ENCODE measurements at places on chromosomes 4 and X. TPM values are rescaled to one million over a fixed set of nuclear protein-coding genes. Genes with fewer than 3 reads are reported as not detected.

GRCh38 chrX:68686097-68686977, 38.9 kb downstream of the STARD8 start:
- no peak for DNase-seq

The MAML3 gene
- 7.0 TPM for total RNA-seq

The RGN gene
- total RNA-seq: 5.8 TPM

DNA sequence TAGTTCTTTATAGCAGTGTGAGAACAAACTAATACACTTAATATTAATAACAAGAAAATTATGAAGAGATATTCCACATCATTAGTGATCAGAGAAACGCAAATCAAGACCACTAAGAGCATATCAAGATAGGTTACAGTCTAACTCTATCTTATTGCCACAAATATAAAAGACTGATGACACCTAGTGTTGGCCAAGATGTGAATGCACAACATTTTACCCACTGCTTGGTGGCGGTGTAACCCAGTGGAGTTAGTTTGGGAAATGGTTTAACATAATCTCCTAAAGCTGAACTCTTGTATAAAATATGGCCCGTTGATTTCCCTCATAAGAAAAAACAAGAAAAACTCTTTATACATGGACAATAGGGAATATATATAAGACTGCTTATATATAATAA, 92.4 kb downstream of the SLITRK2 start:
- no peak for DNase-seq

The VCX gene
- total RNA-seq: not detected

The PTPN13 gene
- total RNA-seq: 32.8 TPM

The PABPC4L gene
- total RNA-seq: 13.1 TPM

GRCh38 chr4:41590591-41590990, 52.6 kb downstream of the LIMCH1 start:
- DNase-seq: no peak

DNA sequence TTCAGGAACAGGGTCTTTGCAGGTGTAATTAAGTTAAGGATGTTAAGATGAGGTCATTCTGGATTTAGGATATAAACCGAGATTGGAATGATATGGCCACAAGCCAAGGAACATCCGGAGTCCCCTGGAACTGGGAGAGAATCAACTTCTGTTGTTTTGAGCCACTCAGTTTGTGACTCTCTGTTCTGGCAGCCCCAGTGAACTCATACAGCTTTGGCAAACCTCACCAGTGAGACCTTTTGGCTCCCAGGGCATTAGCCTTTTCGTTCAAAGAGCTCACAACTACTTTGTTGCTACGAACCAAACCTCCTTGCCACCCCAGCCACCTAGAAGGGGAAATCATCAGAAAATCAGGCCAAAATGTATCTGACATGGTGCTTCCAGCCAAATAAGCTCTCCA, 80.4 kb downstream of the MTMR1 start:
- DNase-seq: no peak

DNA sequence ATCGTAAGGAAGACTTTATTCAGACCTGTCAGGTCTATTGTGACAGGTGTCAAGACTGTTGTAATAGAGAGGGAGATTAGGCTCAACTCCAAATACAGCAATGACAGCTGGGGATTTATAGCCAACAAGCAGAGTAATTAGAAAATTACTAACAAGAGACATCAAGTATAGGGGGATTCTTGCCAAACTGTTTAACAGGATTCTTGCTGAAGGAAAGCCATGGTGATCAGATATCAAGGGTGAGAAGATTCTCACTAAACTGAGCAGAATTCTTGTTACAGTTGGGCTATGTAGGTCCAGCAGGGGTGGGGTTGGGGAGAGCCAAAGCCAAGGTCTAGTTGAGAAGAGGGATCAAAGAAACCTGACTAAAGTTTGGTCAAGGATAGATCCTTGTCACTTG, 461.0 kb upstream of the GALNT7 start:
- DNase-seq: peak; percentile 24

The KCND1 gene
- total RNA-seq: 2.1 TPM

- DNase-seq: no peak
These were observed 248.6 kb upstream of the BOD1L1 start for GRCh38 chr4:13876131-13876530.

The DCLK2 gene
- total RNA-seq: 17.7 TPM

DNA sequence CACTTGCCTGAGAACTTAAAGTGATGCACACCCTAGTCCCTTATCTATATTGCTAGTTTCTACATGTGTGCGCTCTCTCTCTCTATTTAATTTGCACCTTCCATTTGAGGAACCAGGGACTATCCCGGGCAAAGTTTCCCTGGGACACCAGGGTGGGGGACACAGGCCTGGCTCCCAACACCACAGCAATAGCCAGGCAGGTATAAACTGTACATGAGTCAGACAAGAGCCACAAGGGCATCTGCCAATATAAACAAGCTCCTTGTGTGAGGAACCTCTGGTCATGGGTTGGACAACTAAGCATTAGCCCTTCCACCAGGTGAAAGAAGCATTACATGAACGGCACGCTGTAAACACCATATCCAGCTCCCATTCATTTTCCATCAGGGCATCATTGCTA, 455.5 kb downstream of the STIM2 start:
- DNase-seq: no peak

The TLR10 gene
- 0.41 TPM for total RNA-seq

DNA sequence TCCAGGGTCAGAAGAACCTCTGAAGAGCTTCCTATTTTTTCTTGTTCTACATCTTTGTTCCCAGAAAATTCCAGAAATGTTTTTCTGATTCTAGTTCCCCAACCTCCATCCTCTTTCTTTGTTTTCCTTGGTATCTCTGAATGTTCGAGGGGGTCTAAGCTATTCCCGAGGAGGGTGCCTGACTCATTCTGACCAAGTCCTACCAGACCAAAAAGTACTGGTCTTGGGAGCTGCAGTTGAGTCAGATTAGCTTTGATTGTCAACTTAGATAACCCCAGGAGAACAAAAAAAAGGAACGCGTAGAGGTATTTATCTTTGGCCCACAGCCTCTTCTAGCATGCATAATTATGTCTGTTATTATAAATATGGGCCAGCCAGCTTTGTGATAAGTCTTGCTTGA, 12.1 kb upstream of the TENM3 start:
- no peak for DNase-seq

The TEX13A gene
- not detected for total RNA-seq

- peak; percentile 1 for DNase-seq
These were observed 184.8 kb upstream of the MTMR8 start for GRCh38 chrX:64580035-64580434.

The IL3RA gene
- 10.7 TPM for total RNA-seq

- no peak for DNase-seq
These were observed 5.2 kb upstream of the GK2 start for GRCh38 chr4:79413032-79413885.

DNA sequence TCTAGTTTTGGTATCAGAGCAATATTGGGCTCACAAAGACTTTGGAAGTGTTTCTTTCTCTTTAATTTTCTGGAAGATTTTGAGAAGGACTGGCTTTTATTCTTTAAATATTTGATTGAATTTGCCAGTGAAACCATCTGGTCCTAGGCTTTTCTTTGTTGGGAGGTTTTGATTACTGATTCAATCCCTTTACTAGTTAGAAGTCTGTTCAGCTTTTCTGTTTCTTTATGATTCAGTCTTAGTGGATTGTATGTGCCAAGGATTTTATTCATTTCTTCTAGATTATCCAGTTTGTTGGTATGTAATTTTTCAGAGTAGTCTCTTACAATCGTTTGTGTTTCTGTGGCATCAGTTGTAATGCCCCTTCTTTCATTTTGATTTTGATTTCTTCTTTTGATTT, 28.6 kb downstream of the GLRB start:
- DNase-seq: no peak

GRCh38 chrX:48540028-48540375, 488 bp downstream of the TBC1D25 start:
- DNase-seq: peak; percentile 61

- no peak for DNase-seq
These were observed 52.6 kb downstream of the RGS12 start for GRCh38 chr4:3345384-3345783.

The USP11 gene
- total RNA-seq: 88.0 TPM

DNA sequence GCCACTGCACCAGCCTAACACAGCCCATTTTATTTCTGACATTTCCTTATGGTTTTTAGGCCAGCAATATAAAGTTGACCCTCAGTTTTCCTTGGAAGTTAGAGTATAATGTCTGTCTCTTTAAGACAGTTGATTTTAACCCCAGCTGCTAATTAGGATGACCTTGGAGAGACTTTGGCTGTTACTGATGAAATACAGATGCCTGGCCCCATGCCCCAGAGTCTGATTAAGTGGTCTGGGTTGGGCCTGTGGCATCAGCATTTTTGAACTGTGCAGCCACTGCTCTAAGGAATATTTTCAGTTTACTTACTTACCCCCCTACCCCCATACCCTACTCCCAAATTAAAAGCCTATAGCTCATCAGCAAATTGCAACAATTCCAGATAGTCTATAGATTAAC, 85.8 kb downstream of the DCLK2 start:
- no peak for DNase-seq

- peak; percentile 36 for DNase-seq
These were observed 202.7 kb downstream of the BANK1 start for GRCh38 chr4:101993002-101993841.

- no peak for DNase-seq
These were observed 624.6 kb upstream of the TECRL start for GRCh38 chr4:65033899-65034298.

The ZRSR2 gene
- total RNA-seq: 3.4 TPM

The P2RY10 gene
- 0.62 TPM for total RNA-seq

DNA sequence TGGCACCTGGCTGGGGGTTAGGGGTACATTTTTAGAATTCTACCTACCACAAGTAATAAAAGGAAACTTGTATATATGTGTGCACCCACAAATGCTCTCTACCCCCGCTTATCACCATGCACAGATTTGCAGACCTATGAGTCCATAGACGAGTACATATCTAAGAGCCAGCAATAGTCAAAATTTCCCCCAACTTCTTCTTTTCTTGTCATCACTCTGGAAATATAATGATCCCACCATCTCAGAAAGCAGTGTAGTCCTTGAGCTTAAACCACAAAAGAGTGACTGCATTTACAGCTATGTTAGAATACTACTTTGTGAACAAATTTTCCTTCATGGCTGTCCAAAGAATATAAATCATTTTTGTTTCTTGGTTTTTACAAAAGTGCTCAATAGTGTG, 66.1 kb downstream of the LHFPL1 start:
- no peak for DNase-seq

The MEPE gene
- not detected for total RNA-seq

DNA sequence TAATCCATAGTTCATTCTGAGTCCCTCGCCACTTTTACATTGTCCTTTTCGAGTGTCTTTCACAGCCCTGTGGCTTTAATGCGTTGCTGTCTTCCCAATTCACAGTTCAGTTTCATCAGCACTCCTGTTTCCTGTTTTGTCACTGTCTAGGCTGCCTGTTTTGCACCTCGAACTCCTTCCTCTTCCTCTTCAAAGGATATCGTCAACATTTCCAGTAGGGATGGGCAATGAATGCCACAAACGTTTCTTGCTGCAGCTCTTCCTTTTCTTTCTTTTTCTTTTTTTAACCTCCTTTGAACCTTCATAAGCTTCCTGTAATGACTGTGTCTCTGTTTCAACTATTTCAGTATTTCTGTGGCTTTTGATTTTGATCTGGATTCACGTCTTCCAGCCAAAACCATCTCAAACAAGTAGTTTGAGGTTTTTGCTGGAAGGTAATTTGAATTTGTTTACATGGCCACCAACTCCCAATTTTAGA, 105.4 kb downstream of the ANXA3 start:
- no peak for DNase-seq

DNA sequence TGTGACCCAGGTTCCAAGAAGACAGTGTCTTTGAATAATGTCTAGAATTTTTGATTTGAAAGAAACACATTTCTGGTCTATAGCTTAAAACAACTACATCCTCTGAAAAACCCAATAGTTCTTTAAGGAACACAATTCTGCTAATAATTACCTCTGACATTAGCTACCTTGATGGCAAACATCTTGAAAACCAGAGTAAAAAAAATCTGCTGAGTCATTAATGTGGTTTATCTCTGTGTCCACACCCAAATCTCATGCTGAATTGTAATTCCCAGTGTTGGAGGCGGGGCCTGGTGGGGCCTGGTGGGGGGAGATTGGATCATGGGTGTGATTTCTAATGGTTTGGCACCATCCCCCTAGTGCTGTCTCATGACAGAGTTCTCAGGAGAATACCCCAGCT, 1233.8 kb downstream of the NLGN4X start:
- DNase-seq: no peak

DNA sequence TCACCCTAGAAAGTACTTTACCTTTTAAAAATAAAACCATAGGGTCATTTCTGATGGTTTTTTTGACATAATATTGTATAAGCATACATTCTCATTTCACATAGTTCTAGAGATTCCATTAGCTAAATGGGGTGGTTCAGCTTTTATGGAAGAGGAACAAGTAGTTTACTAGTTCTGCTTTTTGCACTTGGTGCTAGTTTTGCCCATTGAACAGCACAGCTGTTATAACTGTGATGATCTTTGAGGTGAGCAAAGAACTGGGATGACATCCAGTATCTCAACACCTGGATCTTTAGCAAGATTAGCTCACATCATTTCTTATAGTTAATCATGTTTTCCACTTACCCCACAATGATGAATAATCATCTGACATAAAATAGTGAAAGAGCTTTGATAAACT, 40.9 kb downstream of the MOB1B start:
- DNase-seq: no peak

The PRSS12 gene
- total RNA-seq: 24.0 TPM

DNA sequence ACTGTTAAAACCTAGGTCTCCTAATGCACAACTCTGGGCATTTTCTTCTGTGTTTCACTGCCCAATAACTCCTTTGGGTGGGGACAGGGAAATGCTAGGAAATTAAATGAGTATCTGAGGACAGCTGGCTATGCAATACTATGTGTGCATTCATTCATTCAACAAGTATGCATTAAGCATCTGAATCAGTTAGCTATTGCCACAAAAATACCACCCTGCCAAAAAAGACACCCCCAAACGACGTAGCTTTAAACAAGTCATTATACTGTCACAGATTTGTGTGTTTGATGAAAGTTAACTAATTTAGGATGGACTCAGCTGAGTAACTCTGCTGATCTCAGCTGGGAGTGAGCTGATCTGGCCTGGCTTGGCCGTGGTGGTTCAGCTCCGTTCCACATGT, 29.8 kb upstream of the PTCHD1 start:
- no peak for DNase-seq

- no peak for DNase-seq
These were observed 1.5 kb upstream of the UGT2A3 start for GRCh38 chr4:68953056-68953596.

The ETFDH gene
- total RNA-seq: 50.5 TPM

The CYSLTR1 gene
- total RNA-seq: 8.4 TPM
